ENCODE measurements at places on chromosomes 11 and 22.

DNA sequence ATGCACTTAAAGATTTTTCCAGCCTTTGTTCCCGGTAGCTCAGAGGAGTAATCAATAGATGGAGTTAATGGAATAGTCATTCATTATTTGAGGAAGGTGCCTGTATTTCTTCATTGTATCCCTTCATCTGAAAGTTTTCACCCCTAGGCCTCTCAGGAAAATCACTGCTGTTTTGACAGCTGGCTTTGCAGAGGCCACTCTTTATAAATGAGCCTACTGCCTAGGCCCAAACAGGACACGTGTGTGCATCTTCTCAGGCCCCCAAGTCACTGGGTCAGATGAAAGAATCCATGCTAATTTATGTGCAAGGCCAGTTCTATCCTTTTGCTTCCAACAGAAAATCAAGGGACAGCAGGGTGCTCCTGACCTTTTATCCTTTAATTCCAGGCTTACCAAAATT, 76.8 kb downstream of the MPPED2 start:
- no peak for DNase-seq

DNA sequence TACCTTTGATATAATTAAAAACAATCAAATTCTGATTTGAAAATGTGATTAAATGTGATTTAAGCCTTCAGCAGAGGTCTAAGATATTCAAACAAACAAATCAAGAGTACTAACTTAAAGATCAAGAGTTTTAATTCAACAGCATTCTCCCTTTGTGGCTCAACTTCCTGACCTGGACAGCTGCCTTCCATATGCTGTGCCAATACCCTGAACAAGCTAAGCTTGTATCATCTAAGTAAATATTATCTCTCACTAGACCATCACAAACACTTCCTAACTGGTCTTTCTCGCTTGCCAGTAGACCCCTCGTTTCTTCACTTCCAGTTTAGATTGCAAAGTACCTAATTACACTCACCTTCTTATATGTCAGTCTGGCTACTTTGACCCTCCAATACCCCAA, 35.9 kb upstream of the P4HA3 start:
- DNase-seq: no peak

DNA sequence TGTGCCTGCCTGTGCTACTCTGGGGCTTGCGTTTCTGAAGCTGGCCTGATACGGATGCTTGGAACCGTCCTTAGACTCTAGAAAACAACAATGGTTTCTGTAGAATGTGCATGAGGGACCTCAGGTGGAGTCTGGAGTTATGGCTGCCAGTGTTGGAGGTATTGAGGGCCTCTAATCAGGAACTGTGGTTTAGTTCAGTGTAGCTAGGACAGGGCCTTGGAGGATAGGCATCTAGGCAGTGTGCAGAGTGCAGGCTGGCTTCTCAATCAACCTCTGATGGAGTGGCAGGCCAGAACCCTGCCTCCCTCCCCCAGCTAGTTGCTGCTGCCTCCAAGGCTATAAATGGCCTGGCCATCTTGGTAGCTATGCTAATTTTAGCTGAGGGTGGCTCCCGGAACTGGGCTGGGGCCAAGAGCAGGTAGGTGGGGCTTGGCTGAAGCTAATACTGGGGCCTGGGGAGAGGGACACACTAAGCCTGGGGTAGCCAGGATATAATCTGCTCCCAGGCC, 4.0 kb downstream of the STIM1 start:
- DNase-seq: no peak

GRCh38 chr11:20980736-20981135, 311.4 kb downstream of the NELL1 start:
- no peak for DNase-seq

- DNase-seq: no peak
These were observed 387.6 kb upstream of the DDI1 start for GRCh38 chr11:103648670-103649400.

- DNase-seq: no peak
These were observed 112.7 kb downstream of the FAR1 start for GRCh38 chr11:13781153-13781552.

DNA sequence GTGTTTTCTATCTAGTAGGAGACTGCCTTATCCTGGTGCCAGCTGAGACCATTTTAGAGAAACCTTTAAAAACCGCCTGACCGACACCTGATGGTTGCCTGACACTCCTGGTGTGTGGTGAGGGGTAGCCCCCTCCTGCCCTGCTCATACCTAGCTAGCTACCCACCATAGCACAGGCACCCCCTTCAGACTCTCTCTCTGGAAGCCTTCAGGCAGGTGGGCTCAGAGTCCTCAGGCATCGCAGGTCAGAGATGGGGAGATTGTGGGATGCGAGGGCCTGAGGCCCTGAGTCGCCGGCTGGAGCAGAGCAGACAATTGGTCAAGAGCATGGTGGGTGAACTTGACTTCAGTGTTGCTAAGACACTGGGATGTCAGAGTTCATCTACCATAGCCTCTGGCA, 424.6 kb downstream of the BRD1 start:
- DNase-seq: no peak

DNA sequence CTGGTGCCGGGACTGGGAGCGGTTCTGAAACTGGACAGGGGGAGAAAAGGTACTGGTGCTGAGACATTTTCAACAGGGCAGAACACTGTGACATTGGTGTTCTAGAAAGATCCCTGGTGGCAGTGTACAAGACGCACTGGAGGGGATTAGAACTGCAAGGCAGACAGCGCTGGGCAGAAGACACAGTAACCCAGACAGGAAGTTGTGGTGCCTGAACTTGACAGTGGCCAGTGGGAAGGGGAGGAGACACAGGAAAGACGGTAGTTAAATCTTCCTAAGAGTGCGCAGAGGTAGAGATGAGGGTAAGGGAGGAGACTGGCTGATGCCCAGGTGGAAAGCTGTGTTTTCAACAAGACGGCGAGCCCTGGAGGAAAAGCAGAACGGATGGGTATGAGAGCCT, 24.5 kb downstream of the FAM227A start:
- DNase-seq: no peak

DNA sequence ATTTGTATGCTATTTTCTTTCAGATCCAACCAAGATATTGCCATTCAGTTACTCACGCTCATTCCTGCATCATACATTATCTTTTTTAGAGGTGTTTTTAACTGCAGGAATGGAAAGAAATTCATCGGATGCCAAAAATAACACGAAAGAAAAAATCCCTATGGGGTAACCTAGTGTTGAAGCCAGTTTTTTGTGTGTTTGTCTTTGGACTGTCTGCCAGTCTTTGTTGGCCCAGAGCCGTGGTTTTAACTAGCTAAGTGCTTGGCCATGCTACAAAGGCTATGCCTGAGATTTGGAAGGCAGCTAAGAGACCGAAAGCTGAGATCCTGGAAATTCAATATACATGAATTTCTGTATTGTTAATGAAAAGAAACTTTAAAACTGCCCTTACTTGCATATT, 309.8 kb upstream of the CNTN5 start:
- DNase-seq: no peak

GRCh38 chr11:78868563-78868962, 293.9 kb upstream of the NARS2 start:
- DNase-seq: no peak
